ENCODE measurements at places on chromosomes 4 and X.

GRCh38 chr4:162061214-162061613 is 102.6 kb downstream of the FSTL5 start:
- DNase-seq: no peak

DNA sequence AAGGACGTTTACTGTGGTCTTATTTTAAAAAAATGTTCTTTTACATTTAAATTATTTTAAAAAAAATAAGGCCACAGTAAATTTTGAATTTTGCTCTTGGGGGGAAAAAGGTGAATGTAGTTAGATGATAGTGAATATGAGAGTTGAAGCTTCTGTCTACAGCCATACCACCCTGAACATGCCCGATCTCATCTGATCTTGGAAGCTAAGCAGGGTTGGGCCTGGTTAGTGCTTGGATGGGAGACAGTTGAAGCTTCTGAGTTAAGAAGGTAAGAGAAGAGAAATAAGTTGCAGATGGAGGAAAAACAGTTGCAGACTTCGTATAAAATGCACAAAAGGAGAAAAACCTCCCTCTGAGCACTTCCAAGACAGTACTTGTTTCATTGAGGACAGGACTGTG is 115.6 kb upstream of the NR3C2 start:
- DNase-seq: no peak

GRCh38 chrX:16828124-16828908 is 41.8 kb downstream of the RBBP7 start:
- no peak for DNase-seq

DNA sequence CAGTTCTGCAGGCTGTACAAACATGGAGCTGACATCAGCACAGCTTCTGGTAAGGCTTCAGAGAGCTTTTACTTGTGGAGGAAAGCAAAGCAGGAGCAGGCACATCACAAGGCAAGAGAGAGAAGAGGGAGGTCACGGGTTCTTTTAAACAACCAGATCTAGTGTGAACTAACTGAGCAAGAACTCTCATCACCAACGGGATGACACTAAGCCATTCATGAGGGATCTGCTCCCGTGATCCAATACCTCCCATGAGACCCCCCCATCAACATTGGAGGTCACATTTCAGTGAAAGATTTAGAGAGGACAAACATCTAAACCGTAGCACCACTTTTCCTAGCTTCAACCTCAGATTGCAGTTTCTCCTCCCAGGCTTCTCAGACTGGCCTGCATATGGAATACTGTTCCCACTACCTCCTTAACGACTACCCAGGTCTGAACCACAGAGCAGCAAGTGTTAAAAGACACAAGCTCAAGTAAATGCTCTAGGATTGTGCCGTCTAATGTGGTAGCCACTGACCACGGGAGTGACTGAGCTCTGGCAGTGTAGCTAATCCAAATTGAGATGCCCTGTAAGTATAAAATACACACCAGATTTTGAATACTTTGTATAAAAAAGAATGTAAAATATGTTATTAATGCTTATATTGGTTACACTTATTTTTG is 192.7 kb downstream of the PTTG2 start:
- no peak for DNase-seq

- DNase-seq: no peak
Observed at GRCh38 chrX:21645431-21645830, 12.7 kb downstream of the KLHL34 start.

- DNase-seq: no peak
Observed at GRCh38 chr4:185546335-185546734, 11.0 kb upstream of the PDLIM3 start.

GRCh38 chrX:47313056-47313455 is 57.3 kb upstream of the ZNF157 start:
- DNase-seq: no peak

GRCh38 chr4:118410138-118410537 is 57.3 kb upstream of the PRSS12 start:
- peak; percentile 17 for DNase-seq

DNA sequence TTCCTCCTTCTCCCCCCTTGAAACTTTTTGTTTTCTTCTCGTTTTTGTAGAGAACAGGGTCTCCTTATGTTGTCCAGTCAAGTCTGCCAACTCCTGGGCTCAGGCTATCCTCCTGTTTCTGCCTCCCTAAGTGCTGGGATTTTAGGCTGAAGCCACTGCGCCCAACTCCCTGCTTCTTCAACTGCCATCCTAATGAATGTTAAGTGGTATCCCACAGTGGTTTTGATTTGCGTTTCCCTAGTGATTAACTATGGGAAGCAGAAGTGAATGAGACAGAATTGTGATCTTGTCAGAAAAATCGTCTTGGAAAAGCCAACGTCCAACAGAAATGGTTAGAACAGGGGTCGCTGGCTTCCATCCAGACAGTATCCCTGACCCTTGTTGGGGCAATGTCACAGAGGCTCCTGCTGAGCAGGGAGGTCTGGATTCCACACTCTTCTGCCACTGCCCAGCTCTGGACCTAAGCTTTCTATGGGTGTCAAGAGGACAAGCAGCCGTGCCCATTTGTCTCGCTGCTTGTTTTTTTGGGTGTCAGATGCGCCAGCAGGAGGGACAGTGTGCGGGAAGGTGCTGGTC is 869 bp upstream of the ADD1 start:
- no peak for DNase-seq

DNA sequence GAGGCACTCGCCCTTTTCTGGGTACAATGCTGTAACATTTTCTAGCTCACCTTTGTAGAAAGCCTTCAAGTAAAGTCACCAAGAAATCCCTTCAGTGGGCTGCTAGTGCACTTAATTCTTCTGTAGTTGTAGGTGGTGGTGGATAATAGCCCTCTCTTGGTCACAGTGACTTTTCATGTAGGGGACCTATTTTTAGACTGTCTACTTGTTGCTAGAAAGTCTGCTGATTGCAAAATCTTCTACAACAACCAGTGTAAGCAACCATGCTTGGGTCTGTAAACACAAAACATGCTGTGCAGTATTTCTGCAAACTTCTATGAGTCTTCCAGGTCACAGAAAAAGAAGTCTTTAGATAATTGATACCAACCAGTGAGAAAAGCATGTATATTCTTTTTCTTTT is 55.6 kb downstream of the PBDC1 start:
- no peak for DNase-seq

GRCh38 chr4:64266669-64267068 is 142.6 kb downstream of the TECRL start:
- no peak for DNase-seq

DNA sequence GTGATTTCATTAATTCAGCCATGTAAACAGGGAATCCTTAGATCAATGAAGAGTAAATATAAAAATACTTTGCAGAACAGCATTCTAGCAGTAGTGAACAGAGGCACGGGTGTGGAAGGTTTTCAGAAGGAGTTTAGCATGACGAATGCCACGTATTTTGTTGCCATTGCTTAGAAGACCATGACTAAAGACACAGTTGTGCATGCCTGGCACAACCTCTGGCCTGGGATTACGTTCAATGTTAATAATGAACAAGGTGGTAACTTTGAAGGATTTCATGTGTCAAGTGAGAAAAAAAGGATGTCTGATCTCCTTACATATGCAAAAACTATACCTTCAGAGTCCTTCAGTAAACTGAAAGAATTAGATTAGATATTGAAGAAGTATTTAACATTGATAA is 171.9 kb downstream of the MAGEB5 start:
- DNase-seq: no peak

DNA sequence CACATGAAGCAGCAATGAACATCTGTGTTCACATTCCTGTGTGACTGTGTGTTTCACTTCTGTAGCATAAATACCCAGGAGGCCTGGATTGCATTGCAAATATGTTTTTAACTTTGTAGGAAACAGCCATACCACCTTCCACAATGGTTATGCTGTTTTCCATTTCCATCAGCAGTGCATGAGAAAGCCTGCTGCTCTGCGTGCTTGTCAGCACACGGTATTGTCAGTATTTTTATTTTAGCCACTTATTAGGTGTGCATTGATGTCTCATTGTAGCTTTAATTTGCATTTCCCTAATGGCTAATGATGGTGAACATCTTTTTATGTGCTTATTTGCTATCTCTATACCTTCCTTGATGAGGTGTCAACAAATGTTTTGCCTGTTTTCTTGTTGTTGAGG is 355.9 kb downstream of the TRIML1 start:
- no peak for DNase-seq

- DNase-seq: no peak
Observed at GRCh38 chrX:36407836-36408235, 488.3 kb downstream of the CFAP47 start.

GRCh38 chr4:182255441-182256190 is 12.4 kb downstream of the TENM3 start:
- no peak for DNase-seq

- DNase-seq: no peak
Observed at GRCh38 chr4:168152837-168153500, 60.6 kb downstream of the ANXA10 start.

GRCh38 chr4:101162990-101163380 is 184.3 kb downstream of the PPP3CA start:
- no peak for DNase-seq

GRCh38 chr4:17058536-17058915 is 160.1 kb upstream of the LDB2 start:
- no peak for DNase-seq

- DNase-seq: no peak
Observed at GRCh38 chr4:15031197-15031596, 28.9 kb downstream of the CPEB2 start.

GRCh38 chr4:24419181-24420034 is 164.9 kb downstream of the DHX15 start:
- peak; percentile 50 for DNase-seq

DNA sequence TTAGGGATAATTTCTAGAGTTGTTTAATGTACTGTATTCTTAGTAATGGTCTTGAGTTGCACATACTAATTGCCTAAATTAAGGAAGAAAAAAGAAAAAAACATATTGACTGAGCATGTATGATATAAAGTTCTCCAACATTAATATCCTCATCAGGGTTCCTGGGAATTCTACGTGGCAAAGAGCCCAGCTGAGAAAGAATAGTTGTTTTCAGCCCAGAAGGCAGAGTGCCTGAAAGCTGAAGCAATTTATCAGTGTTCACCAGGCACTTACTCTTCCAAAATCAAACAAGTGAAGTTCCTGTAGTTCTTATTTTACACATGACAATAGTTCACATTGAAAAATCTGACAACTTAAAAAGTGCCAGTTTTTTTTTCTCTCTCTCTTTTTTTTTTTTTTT is 27.7 kb downstream of the YIPF7 start:
- no peak for DNase-seq

GRCh38 chr4:56637791-56638190 is 43.3 kb downstream of the HOPX start:
- DNase-seq: no peak

- DNase-seq: no peak
Observed at GRCh38 chr4:112057470-112057869, 87.8 kb upstream of the FAM241A start.

GRCh38 chr4:107578321-107578720 is 141.7 kb downstream of the PAPSS1 start:
- no peak for DNase-seq

DNA sequence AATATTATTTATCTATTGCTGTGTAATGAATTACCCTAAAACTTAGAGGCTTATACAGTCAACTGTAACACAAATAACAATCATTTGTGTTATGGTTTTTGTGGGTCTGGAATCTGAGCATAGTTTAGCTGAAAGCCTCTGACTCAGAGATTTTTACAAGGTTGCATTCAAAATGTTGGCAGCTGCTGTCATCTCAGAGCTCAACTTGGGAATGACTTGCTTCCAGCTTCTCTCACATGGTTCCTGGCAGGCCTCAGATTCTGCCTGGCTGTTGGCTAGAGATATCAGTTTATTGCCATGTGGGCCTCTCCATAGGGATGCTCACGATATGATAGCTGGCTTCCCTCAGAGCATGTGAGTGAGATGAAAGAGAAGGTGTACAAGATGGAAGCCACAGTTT is 70.2 kb upstream of the BRWD3 start:
- DNase-seq: no peak

DNA sequence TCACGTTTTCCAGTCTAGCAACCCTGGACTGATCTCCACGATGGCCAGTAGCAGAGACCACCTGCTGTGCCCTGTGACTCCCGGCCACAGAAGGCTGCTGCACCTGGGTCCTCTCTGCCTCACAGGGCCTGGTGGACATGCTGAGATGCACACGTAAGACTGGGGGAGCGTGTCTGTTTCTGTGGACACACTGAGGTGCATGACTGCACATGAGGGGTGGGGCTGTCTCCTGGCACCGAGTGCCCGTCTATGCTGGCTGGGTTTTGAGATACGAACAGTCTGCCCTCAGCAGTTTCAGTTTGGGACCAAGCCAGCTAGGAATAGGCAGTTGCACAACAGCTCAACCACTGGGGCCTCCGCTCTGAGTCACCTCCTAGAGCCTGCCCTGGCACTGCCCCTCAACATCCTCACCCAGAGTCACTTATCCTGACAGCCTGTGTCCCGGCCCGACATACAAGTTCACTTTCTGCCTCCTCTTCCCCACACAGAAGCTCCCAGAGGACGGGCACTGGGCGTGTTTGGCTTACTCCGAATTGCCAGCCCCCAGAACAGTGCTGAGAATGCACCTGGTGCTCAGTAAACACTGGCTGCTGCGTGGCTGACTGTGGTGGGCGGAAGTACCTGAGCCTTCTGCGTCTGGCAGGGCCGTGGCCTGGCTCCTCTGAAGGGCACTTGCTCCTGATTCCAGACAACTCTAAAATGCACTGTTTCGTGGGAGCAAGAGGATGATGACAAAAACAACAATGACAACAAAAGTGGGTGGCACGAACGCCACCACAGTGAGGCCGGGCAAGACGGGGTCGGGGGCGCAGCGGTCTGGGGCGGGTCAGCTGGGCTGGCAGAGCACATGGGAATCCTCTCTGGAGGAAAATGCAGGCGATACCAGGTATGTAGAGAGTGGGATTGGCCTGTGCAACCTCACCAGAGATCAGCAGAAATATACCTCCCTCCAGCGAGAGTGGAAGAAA is 30.9 kb downstream of the RNF212 start:
- DNase-seq: peak; percentile 79

- DNase-seq: no peak
Observed at GRCh38 chrX:10938365-10938923, 172.7 kb upstream of the HCCS start.

DNA sequence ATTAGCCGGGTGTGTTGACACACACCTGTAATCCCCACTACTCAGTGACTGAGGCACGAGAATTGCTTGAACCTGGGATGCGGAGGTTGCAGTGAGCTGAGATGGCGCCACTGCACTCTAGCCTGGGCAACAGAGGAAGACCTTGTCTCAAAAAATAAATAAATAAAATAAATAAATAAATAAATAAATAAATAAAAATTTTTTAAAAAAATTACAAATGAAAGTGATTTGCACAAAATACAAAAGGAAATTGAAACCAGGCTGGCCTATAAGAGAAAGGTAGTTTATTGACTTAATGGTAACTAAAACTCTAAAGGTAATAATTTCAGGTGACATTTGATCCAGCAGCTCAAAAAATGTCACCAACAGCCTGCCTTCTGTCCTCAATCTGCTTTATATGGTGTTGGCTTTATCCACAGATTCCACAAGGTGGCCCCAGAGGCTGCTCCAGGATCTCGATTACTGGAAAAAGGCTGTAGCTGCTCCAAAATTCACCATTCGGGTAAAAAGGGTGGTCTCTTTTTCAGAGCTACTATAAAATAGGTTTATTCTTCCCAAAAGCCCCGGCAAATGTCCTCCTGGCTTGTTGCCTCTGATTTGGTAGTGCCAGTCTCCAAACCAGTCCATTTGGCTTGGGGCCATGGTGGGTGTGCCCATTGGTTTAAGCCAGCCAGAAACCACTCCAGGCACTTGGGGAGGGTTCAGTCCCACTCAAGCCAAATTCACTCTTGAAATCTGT is 61.4 kb upstream of the TRIM2 start:
- DNase-seq: peak; percentile 75
